ENCODE measurements at places on chromosomes 1 and 21. TPM values are rescaled to one million over a fixed set of nuclear protein-coding genes. Genes with fewer than 3 reads are reported as not detected.

GABRD gene
- total RNA-seq: not detected

PAPPA2 gene
- 2.2 TPM for total RNA-seq

CDK18 gene
- total RNA-seq: 1.3 TPM

NVL gene
- 25.9 TPM for total RNA-seq

OLIG1 gene
- not detected for total RNA-seq

MYBPHL gene
- total RNA-seq: not detected

A3GALT2 gene
- total RNA-seq: not detected

GRHL3 gene
- not detected for total RNA-seq

ADAR gene
- 73.9 TPM for total RNA-seq

RFX5 gene
- 44.9 TPM for total RNA-seq

CRB1 gene
- total RNA-seq: 0.33 TPM

CLCNKB gene
- total RNA-seq: under 0.01 TPM

ELAPOR1 gene
- total RNA-seq: 0.33 TPM

PLA2G2D gene
- not detected for total RNA-seq

SLC45A3 gene
- 1.5 TPM for total RNA-seq

ADGRL2 gene
- 112 TPM for total RNA-seq

STYXL2 gene
- total RNA-seq: not detected

PER3 gene
- 9.6 TPM for total RNA-seq

SETSIP gene
- 0.15 TPM for total RNA-seq

ADPRS gene
- total RNA-seq: 27.6 TPM

PRMT6 gene
- 16.7 TPM for total RNA-seq

CORT gene
- total RNA-seq: not detected

PM20D1 gene
- under 0.01 TPM for total RNA-seq

C1orf53 gene
- total RNA-seq: 2.2 TPM

BTBD19 gene
- total RNA-seq: 3.9 TPM

NPR1 gene
- 0.58 TPM for total RNA-seq

ZNF648 gene
- total RNA-seq: not detected

OR6K3 gene
- total RNA-seq: not detected

Measured in smooth muscle cell of trachea (primary cell).